CD4-positive, alpha-beta T cell (primary cell): ENCODE measurements at places on chromosomes 4 and X.

- DNase-seq, result no peak
- no peaks in the 10 kb centered on the region for H3K27me3 ChIP-seq
- no peak overlapping the region for H3K27ac ChIP-seq
- no peaks in the 10 kb centered on the region for H3K4me1 ChIP-seq
These were observed 265.2 kb downstream of the QDPR start for GRCh38 chr4:17246656-17247055.

GRCh38 chr4:10134141-10134540 is 17.5 kb upstream of the WDR1 start:
- no peaks in the 10 kb centered on the region for H3K4me1 ChIP-seq
- H3K4me3 ChIP-seq, result no peak overlapping the region
- no peak overlapping the region for H3K27ac ChIP-seq

GRCh38 chr4:7762376-7763030 is 177.2 kb downstream of the AFAP1 start:
- no peak overlapping the region for H3K27ac ChIP-seq
- no peak overlapping the region for H3K4me3 ChIP-seq
- H3K4me1 ChIP-seq, result peaks cover 24% of the 10 kb centered on the region
- DNase-seq, result no peak
- H3K36me3 ChIP-seq, result peaks cover 6% of the 10 kb centered on the region

GRCh38 chrX:155334486-155335336 is at the start of gene CLIC2:
Gene CLIC2, minus strand, starts transcription at chrX:155334614. Its CDS starts 187 bp downstream, at chrX:155334427.
- peak; percentile 3 for DNase-seq
- no peaks in the 10 kb centered on the region for H3K4me1 ChIP-seq
- H3K27ac ChIP-seq, result no peak within 1 kb of the TSS
- no peaks in the 10 kb centered on the region for H3K27me3 ChIP-seq
- no peaks in the 10 kb centered on the region for H3K36me3 ChIP-seq

- H3K4me3 ChIP-seq, result no peak overlapping the region
- no peaks in the 10 kb centered on the region for H3K4me1 ChIP-seq
- no peaks in the 10 kb centered on the region for H3K27me3 ChIP-seq
These were observed 48.3 kb downstream of the EMCN start for GRCh38 chr4:100469555-100469954.

GRCh38 chr4:138236037-138236436 is 6.1 kb downstream of the SLC7A11 start:
- no peaks in the 10 kb centered on the region for H3K4me1 ChIP-seq
- H3K27ac ChIP-seq, result no peak overlapping the region
- DNase-seq, result no peak
- no peaks in the 10 kb centered on the region for H3K27me3 ChIP-seq
- no peak overlapping the region for H3K4me3 ChIP-seq

DNA sequence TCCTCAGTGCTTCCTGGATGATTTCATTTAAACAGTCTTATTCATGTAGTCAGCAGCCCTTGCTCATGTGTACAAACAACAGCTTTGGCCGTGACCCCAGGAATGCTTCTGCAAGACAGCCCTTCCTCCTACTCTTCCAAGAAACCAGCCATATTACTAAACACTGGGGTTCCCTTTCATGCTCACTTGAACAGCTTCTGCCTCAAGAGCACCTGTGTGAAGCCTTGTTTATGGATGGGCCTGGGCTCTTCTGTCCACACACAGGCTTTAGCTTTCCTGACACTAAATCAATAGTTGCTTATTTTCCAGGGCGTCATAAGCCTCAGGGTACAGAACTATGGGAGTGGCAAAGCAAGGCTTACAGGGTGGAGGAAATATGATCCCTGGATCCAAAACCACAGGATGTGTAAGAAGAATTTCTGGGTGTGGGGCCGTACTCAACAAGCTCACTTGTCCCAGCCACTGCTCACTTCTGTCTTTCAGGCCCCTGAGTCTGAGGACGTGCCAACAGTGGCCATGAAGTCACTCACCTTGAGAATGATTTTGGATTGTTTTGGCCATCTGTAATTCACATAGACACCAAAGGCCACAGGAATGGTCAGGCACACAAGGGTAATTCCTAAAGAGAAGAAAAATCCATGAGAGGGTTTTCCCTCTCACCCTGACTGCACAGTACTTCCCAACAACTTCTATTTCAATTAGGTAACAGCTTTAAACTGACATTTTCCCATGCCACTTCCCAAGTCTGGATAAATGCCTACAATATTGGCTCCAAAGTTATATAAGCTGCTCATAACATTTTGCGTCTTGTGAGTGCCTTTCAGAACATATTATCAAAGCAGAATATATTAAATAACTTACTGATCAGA is 17.7 kb downstream of the SLC10A6 start:
- H3K4me3 ChIP-seq, result no peak overlapping the region
- H3K27me3 ChIP-seq, result no peaks in the 10 kb centered on the region
- H3K27ac ChIP-seq, result no peak overlapping the region
- no peaks in the 10 kb centered on the region for H3K36me3 ChIP-seq

DNA sequence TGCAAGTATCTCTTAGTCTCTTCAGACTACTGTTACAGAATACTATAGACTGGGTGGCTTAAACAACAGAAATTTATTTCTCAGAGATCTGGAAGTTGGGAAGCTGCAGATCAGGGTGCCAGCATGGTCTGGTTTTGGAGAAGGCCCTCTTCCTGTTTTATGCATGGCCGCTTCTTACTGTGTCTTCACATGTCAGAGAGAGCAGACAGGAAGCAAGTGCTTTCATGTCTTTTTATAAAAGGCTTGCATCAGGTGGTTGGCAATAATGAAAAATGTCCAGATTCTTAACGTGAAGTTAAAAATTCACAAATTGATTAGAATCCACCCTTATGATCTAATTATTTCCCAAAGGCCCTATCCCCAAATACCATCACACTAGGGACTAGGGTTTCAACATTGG is 284.9 kb downstream of the RPA4 start:
- H3K27me3 ChIP-seq, result no peaks in the 10 kb centered on the region
- H3K4me3 ChIP-seq, result no peak overlapping the region
- no peak overlapping the region for H3K27ac ChIP-seq
- H3K36me3 ChIP-seq, result no peaks in the 10 kb centered on the region
- DNase-seq, result no peak

- no peaks in the 10 kb centered on the region for H3K27me3 ChIP-seq
- H3K4me3 ChIP-seq, result no peak overlapping the region
- no peaks in the 10 kb centered on the region for H3K36me3 ChIP-seq
- H3K27ac ChIP-seq, result no peak overlapping the region
These were observed 40.1 kb downstream of the LDB2 start for GRCh38 chr4:16858275-16858752.

- H3K27ac ChIP-seq, result no peak overlapping the region
- DNase-seq, result no peak
- H3K36me3 ChIP-seq, result no peaks in the 10 kb centered on the region
- no peak overlapping the region for H3K4me3 ChIP-seq
These were observed 13.2 kb downstream of the AFF2 start for GRCh38 chrX:148513661-148514060.

DNA sequence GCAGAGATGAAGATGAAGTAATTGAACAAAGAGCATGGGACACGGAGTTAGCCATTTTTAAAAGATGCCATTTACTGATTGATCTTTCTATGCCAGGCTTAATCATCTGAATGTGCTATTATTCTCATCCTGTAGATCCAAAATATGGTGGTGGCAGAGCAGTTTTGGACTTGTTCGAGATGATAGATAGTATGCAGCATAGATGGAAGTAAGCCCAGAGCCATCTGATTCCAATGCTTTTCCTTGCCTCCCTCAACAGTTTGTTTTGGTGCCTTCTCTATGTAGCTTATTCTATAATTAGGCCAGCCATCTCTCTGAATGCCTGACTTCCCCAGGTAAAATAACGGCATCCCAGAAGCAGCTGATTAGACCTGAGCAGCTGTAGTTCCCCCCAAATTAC is 152.6 kb upstream of the CLNK start:
- no peaks in the 10 kb centered on the region for H3K36me3 ChIP-seq
- no peak for DNase-seq
- no peak overlapping the region for H3K27ac ChIP-seq
- no peaks in the 10 kb centered on the region for H3K27me3 ChIP-seq
- H3K4me1 ChIP-seq, result no peaks in the 10 kb centered on the region

DNA sequence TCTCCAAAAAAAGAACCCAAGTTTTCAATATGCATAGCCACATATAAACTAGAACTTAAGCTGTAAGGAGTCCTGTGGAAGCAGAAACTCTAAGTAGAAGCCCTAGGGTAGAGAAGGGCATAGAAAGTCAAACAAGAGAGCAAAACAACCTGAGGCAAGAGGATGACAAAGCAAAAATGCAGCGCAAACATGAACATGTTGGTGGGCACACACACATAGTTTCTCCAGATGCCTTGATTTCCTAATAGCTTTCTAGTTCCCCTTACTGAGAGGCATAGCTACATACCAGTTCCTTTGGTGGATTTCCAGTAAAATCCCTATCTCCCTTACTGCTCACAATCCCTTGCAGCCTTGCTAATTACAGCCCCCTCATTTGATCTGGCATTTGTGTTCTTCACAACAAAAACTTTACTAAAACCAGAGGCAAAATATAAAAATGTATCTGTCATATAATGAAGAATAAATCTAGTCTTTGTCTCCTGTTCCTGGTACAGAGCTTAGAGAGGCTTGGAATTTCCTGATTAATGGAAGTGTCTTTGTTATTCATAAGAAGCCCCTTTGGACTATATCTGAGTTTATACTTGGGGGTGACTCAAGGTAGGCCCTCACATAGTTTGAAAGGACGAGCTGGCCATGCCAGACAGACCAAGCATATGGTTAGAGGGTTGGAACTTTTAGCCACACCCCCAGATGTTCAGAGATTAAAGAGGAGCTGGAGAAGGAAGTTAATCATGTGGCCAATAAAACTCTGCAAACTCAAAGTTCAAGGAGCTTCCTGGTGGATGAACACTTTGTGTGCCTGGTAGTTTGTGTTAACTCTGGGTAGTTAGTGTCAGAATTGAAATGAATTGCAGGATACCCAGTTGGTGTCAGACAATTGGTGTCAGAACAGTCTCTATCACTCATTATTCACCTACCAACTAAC is 52.7 kb upstream of the ZCCHC13 start:
- no peak overlapping the region for H3K27ac ChIP-seq
- H3K27me3 ChIP-seq, result no peaks in the 10 kb centered on the region
- H3K36me3 ChIP-seq, result peaks cover 3% of the 10 kb centered on the region
- no peak overlapping the region for H3K4me3 ChIP-seq
- no peaks in the 10 kb centered on the region for H3K4me1 ChIP-seq

- H3K4me1 ChIP-seq, result no peaks in the 10 kb centered on the region
- H3K27me3 ChIP-seq, result no peaks in the 10 kb centered on the region
- no peak overlapping the region for H3K4me3 ChIP-seq
- H3K36me3 ChIP-seq, result no peaks in the 10 kb centered on the region
These were observed 271.5 kb downstream of the LDB2 start for GRCh38 chr4:16626945-16627344.

DNA sequence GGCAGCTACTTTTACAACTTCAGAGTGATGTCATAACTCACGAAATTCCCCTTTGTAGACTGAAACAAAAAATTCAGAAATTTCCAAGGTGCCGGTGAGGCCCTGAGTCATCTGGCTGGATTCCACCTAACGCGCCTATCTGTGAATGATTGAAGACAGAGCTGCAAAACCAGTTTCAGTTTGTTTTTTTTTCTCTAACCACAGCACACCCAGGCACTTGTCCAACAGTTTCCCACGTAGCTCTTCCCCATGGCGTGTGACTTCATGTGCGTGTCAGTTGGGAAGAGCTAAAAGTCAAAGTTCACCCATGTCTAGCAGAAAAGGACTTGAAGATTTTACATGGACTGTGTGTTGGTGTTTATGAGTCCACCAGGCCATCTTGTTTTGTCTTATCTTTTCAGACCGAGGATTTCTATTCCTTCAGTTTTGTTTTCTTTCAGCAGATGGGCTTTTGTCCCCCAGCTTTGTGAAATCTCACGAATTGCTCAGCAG is 16.4 kb downstream of the TCEANC start:
- H3K36me3 ChIP-seq, result peaks cover 4% of the 10 kb centered on the region
- peak overlapping the region; percentile 24 for H3K27ac ChIP-seq
- H3K27me3 ChIP-seq, result no peaks in the 10 kb centered on the region
- peaks cover 3% of the 10 kb centered on the region for H3K4me1 ChIP-seq
- peak; percentile 10 for DNase-seq

- H3K36me3 ChIP-seq, result no peaks in the 10 kb centered on the region
- H3K4me1 ChIP-seq, result no peaks in the 10 kb centered on the region
- H3K27me3 ChIP-seq, result no peaks in the 10 kb centered on the region
- DNase-seq, result no peak
- no peak overlapping the region for H3K4me3 ChIP-seq
- no peak overlapping the region for H3K27ac ChIP-seq
These were observed 26.3 kb downstream of the CXCL1 start for GRCh38 chr4:73895201-73896175.

DNA sequence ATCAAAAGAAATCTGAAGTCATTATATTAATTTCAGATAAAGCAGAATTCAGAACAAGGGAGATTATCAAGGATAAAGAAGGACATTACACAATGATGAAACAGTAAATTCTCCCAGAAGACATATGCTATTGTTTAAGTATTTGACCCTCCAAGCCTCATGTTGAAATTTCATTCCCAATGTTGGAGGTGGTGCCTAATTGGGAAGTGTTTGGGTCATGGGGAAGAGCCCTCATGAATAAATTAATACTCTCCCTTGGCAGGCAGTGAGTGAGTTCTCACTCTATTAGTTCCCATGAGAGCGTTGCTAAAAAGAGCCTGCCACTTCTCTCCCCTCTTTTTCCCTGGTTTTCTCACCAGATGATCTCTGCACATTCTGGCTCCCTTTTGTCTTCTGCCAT is 249.9 kb upstream of the GRIA3 start:
- no peak overlapping the region for H3K4me3 ChIP-seq
- H3K4me1 ChIP-seq, result no peaks in the 10 kb centered on the region
- no peaks in the 10 kb centered on the region for H3K27me3 ChIP-seq
- DNase-seq, result no peak
- no peaks in the 10 kb centered on the region for H3K36me3 ChIP-seq

GRCh38 chr4:28754376-28754775 is 1893.7 kb downstream of the STIM2 start:
- H3K36me3 ChIP-seq, result no peaks in the 10 kb centered on the region
- H3K27ac ChIP-seq, result no peak overlapping the region
- DNase-seq, result no peak
- H3K4me1 ChIP-seq, result no peaks in the 10 kb centered on the region
- no peak overlapping the region for H3K4me3 ChIP-seq
- no peaks in the 10 kb centered on the region for H3K27me3 ChIP-seq

GRCh38 chrX:37640142-37640541 is 45.4 kb upstream of the XK start:
- H3K36me3 ChIP-seq, result no peaks in the 10 kb centered on the region
- no peaks in the 10 kb centered on the region for H3K27me3 ChIP-seq

DNA sequence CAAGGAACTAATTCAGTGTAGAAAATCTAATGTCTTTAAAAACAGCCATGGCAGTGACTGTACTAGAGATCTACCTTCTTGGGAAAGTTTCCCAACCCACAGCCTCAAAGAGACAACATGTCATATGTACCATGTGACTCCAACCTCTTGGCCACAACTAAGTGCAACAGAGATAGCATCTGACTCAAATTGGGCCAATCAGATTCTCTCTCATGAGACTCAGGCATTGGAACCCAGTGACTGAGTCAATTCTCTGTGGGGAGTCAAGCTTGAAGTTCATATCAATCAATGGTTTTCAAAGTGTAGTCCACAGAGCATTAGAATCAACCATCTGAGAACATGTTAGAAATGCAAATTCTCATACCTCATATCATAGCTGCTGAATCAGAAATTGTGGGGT is 123.3 kb downstream of the MBNL3 start:
- no peaks in the 10 kb centered on the region for H3K4me1 ChIP-seq
- H3K36me3 ChIP-seq, result no peaks in the 10 kb centered on the region
- H3K4me3 ChIP-seq, result no peak overlapping the region
- H3K27ac ChIP-seq, result no peak overlapping the region
- DNase-seq, result no peak
- no peaks in the 10 kb centered on the region for H3K27me3 ChIP-seq
